ENCODE measurements at places on chromosomes 16 and 17. TPM values are rescaled to one million over a fixed set of nuclear protein-coding genes. Genes with fewer than 3 reads are reported as not detected.

GRCh38 chr16:22123759-22124490 is 31.6 kb downstream of the VWA3A start:
- no peak for ATAC-seq

DNA sequence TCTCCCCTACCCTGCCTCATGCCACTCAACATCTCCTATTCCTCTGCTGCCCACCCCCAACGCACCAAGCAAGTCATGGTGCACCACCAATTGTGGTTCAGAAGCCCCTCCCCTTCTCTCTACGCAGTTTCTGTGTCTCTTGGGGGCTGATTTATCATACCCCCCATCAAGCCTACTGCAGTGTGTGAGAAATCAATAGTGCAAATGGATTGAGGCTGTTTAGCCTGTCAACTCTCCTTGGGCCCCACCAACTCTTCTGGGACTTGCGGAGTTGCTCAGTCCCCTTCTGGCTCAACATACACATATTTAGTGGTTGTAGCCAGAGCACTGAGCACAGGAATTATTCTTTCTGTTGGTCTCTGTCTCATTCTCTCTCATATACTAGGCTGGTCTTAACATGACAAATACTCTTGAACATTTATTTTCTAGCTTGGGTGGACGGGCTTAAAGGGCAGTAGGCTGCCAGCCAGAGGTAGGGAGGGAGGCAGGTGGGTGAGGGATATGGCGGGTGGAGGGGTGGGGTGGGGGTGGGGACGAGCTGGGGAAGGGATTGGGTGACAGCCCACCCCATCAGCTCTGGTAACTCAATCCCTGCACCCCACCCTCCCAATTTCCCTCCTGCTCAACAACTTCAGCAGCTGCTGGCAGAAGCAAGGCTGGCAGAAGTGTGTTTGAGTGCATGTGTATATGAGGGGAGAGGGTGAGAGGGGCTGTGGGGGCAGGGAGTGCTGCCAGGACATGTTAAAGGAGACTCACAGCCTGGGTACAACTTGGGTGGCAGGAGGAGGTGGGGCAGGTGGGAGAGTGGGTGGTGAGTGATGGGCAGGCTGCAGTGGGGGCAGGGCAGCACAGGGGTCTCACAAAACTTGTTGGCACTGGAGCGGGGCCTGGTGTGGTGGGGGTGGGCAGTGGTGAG is 4.9 kb downstream of the RARA start:
- ATAC-seq, result no peak

ITGB4 gene
- total RNA-seq, result 1.2 TPM

ITGA2B gene
- total RNA-seq, result 3.7 TPM

GRCh38 chr17:64998436-64999190 is 57.9 kb downstream of the GNA13 start:
- ATAC-seq, result no peak

DNA sequence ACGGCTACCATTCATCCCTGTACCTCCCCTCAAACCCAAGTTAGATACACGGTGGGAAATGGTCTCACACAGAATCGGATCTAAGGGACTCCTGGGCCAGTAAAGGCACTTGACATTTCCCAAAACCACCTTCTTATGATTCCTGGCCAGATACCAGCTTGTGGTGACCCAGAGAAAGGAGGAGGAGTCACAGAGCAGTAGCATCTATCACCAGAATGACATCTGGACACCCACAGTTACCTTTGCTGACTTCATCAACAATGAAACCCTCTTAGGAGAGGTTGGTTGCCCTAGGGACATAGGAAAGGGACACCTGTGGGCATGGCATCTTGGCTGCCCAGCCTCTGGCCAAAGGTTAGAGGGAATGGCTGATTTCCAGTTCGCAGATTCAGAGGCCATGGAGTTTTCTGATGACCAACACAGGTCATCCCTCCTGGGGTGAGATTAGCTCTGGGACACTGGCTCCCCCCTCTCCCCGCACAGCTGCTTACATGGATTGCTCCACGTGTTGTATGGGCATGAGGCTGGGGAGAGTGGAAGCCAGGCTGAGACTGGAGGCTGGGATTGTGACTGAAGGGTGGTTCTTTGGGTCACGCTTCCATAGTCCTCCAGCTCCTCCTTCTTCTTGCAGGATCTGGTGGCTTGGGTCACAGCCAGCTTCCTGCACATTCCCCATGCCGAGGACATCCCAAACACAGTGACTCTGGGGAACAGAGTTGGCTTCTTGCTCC is 1.4 kb upstream of the AOC3 start:
- no peak for ATAC-seq

Measured in activated T-helper 17 cell treated with anti-CD3 and anti-CD28 coated beads, Interleukin-2, amount 50 U/mL, for 72 hours (primary cell).